ENCODE measurements at places on chromosomes 1 and 21.
A peak's percentile ranks its signal among the peaks of the same experiment; 100 is the strongest.

- no peak for DNase-seq
- H3K4me1 ChIP-seq: peaks cover 8% of the 10 kb centered on the region
- H3K4me3 ChIP-seq: no peak overlapping the region
- no peaks in the 10 kb centered on the region for H3K36me3 ChIP-seq
These were observed 20.4 kb upstream of the AK2 start for GRCh38 chr1:33057095-33057494.

- H3K4me3 ChIP-seq: no peak overlapping the region
- no peaks in the 10 kb centered on the region for H3K4me1 ChIP-seq
- no peak for DNase-seq
- no peaks in the 10 kb centered on the region for H3K36me3 ChIP-seq
These were observed 13.4 kb upstream of the UAP1 start for GRCh38 chr1:162548170-162548569.

DNA sequence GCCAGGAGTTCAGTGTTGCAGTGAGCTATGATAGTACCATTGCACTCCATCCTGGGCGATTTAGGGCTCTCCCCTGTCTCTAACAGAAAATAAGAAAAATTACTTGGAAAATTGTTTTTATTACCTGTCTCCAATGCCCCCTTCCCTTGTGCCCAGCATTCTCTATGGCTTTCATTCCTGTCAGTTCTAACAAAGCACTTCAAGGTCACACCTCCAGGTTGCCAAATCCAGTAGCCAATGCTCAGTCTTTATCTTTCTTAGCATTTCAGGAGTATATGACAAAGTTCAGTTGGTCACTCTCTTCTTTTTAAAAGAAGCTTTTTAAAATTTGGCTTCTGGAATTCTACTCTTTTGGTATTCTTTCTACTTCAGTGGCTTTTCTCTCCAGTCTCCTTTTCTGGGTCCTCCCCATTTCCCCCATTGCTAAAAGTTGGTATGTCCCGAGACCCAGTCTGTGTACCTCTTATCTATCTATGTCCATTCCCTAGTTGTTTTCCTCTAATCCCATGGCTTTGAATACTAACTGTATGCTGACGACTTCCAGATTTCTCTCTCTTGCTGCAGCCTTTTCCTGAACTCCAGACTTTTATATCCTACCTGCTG is 69.9 kb downstream of the LAMC1 start:
- H3K4me3 ChIP-seq: no peak overlapping the region
- peaks cover 4% of the 10 kb centered on the region for H3K4me1 ChIP-seq
- H3K36me3 ChIP-seq: no peaks in the 10 kb centered on the region
- DNase-seq: no peak
- H3K27ac ChIP-seq: no peak overlapping the region

DNA sequence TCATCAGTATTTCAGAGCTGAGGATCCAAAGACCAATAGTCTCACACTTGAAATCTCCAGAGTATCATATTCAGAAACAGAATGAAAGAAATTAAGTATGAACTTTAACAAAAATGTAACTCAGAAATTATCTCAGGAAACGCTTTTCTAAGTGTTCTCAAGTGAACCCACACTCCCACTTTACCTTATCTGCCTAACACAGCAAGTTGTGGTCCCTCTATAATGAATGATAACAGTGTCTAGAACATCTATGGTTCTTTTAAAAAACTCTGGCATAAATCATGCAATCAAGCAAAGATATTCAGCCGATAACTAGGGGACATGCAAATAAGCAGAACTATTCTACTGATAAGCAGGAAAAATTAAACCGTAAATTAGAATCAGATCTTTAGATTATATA is 1574.2 kb downstream of the PLA2G4A start:
- H3K36me3 ChIP-seq: no peaks in the 10 kb centered on the region
- no peak for DNase-seq
- H3K4me1 ChIP-seq: no peaks in the 10 kb centered on the region
- no peak overlapping the region for H3K27ac ChIP-seq

GRCh38 chr1:202708456-202709275 is 1.6 kb downstream of the SYT2 start:
- H3K27me3 ChIP-seq: peaks cover 37% of the 10 kb centered on the region
- H3K36me3 ChIP-seq: no peaks in the 10 kb centered on the region
- H3K4me1 ChIP-seq: peaks cover 17% of the 10 kb centered on the region

- H3K27me3 ChIP-seq: no peaks in the 10 kb centered on the region
- DNase-seq: peak; percentile 73
- H3K27ac ChIP-seq: no peak overlapping the region
- peaks cover 6% of the 10 kb centered on the region for H3K4me1 ChIP-seq
- no peaks in the 10 kb centered on the region for H3K36me3 ChIP-seq
These were observed 60.9 kb downstream of the SLX9 start for GRCh38 chr21:45000637-45001133.

- no peak overlapping the region for H3K4me3 ChIP-seq
- H3K27me3 ChIP-seq: peaks cover 9% of the 10 kb centered on the region
- H3K4me1 ChIP-seq: peaks cover 39% of the 10 kb centered on the region
- no peak for DNase-seq
- H3K36me3 ChIP-seq: peaks cover 18% of the 10 kb centered on the region
- H3K27ac ChIP-seq: no peak overlapping the region
These were observed 6.8 kb downstream of the CR1 start for GRCh38 chr1:207502726-207503125.

- H3K27me3 ChIP-seq: peaks cover 10% of the 10 kb centered on the region
- peaks cover 51% of the 10 kb centered on the region for H3K4me1 ChIP-seq
- no peak overlapping the region for H3K4me3 ChIP-seq
- H3K27ac ChIP-seq: no peak overlapping the region
- DNase-seq: peak; percentile 76
These were observed 5.0 kb downstream of the ALPL start for GRCh38 chr1:21514245-21514644.

DNA sequence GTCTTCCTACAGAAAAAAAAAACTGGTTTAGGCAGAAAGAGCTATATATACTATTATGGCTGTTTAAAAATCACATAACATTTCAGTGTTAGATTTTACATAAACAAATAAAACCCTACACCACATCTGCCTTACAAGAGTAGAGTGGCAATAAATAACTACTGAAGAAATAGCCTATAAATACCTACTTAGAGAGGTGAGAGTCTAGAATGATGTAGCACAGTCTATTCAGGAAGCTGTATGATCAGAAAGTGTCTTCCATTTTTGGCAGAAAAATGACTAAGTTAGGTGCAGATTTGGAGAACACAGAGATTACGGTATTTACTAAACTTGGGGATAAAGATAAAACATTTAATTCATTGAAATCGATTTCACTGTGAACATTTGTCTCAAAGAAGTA is 75.5 kb downstream of the VAV3 start:
- peaks cover 4% of the 10 kb centered on the region for H3K4me1 ChIP-seq
- no peak overlapping the region for H3K4me3 ChIP-seq
- no peak overlapping the region for H3K27ac ChIP-seq
- no peaks in the 10 kb centered on the region for H3K27me3 ChIP-seq
- DNase-seq: no peak

GRCh38 chr1:174975764-174976163 is 24.0 kb upstream of the CACYBP start:
- H3K27ac ChIP-seq: no peak overlapping the region
- H3K36me3 ChIP-seq: peaks cover 66% of the 10 kb centered on the region
- no peak overlapping the region for H3K4me3 ChIP-seq
- peaks cover 17% of the 10 kb centered on the region for H3K4me1 ChIP-seq

DNA sequence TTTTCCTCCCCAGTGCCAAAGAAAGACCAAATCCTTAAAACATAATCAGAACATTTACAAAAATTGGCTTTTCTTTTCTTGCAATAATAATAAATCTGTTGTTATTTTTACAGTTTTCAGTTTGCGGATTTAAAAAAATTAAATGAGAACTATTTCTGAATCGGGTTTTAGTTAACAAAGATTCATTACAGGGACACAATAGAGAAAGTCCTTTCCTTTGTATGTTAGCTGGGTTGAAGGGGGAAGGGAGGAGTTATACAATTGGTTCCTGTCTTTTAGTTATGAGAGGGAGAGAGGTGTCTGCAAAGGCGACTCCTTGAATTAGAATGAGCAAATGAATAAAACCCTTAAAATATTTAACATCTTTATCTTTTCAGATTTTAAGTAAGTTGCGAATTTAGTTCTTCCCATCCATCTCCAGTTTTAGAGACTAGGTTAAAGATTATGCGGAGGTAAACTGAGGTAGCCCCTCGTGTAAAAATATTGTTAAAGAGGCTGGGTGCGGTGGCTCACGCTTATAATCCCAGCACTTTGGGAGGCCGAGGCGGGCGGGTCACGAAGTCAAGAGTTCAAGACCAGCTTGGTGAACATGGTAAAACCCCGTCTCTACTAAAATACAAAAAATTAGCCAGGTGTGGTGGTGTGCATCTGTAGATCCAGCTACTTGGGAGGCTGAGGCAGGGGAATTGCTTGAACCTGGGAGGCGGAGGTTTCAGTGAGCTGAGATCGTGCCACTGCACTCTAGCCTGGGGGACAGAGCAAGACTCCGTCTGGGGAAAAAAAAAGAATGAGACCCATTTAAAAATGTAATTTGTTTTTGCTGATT is 3.9 kb downstream of the SPEN start:
- no peaks in the 10 kb centered on the region for H3K36me3 ChIP-seq
- no peaks in the 10 kb centered on the region for H3K27me3 ChIP-seq
- peak overlapping the region; percentile 97 for H3K27ac ChIP-seq

DNA sequence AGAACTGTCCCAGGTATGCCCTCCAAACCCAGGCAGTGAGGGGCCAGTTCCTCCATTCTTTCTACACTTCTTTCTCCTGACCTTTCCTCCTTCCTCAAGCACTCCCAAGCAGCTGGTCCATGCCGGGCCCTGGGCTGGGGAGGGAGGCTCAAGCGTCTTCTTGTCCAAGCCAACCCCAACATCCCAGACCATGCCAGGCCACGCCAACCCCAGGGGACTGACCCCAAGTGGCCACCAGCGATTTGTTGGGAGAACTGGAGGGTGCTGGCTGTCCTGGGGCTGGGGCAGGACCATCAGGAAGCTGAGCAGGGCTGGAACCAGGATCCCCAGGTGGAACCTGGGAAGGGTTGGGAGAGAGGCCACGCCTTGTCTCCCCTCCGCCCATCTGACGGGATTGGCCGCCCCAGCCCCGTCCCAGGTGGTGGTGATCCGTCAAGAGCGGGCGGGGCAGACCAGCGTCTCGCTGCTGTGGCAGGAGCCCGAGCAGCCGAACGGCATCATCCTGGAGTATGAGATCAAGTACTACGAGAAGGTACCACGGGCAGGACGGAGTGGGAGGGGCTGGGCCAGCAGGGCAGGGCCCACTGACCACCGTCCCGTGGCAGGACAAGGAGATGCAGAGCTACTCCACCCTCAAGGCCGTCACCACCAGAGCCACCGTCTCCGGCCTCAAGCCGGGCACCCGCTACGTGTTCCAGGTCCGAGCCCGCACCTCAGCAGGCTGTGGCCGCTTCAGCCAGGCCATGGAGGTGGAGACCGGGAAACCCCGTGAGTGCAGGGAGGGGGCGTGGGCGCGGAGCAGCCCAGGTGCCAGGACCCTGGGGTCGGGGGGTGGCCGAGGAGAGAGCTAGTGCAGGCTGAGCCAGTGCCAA is 29.9 kb downstream of the EPHA8 start:
- H3K4me1 ChIP-seq: no peaks in the 10 kb centered on the region
- H3K27ac ChIP-seq: no peak overlapping the region
- H3K27me3 ChIP-seq: peaks cover 11% of the 10 kb centered on the region
- no peaks in the 10 kb centered on the region for H3K36me3 ChIP-seq
- no peak overlapping the region for H3K4me3 ChIP-seq

- H3K27me3 ChIP-seq: no peaks in the 10 kb centered on the region
- DNase-seq: peak; percentile 93
- H3K4me1 ChIP-seq: peaks cover 41% of the 10 kb centered on the region
- H3K4me3 ChIP-seq: no peak overlapping the region
- no peak overlapping the region for H3K27ac ChIP-seq
- H3K36me3 ChIP-seq: peaks cover 4% of the 10 kb centered on the region
These were observed 6.8 kb downstream of the SMIM12 start for GRCh38 chr1:34852677-34853217.

- H3K4me3 ChIP-seq: no peak overlapping the region
- H3K27me3 ChIP-seq: no peaks in the 10 kb centered on the region
- H3K27ac ChIP-seq: no peak overlapping the region
- H3K36me3 ChIP-seq: no peaks in the 10 kb centered on the region
These were observed 61.3 kb upstream of the BCL9 start for GRCh38 chr1:147479864-147480564.

DNA sequence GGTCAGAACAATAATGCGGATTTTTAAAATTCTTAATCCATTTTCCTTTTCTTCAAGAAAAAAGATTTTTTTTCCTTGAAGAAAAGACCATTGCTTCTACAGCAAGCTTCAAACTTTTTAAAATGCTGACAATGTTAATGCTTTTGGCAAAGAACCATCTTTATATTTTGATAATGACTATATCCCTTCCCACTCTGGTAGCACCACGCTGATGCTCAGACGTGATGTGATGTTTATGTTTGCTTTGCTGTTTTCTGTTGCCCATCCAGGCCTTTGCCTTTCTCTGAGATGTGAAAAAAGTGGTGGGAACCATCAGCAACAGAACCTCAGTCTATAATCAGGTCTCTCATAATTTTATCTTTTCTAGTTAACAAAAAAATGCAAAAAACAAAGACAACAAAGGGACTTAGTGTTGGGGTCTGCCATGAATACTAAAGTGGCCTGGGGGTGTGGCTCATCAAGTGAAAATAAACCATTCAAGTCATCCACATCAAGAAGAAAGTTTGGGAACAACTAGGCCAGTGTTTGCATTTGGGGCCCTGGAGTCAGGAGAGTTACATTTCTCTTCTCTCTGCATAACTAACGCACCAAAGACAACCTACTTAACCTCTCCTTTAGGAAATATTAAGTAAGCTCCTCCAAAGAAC is 244.6 kb upstream of the DMRTA2 start:
- no peaks in the 10 kb centered on the region for H3K36me3 ChIP-seq
- no peak for DNase-seq
- H3K4me3 ChIP-seq: no peak overlapping the region
- H3K4me1 ChIP-seq: no peaks in the 10 kb centered on the region
- no peaks in the 10 kb centered on the region for H3K27me3 ChIP-seq

DNA sequence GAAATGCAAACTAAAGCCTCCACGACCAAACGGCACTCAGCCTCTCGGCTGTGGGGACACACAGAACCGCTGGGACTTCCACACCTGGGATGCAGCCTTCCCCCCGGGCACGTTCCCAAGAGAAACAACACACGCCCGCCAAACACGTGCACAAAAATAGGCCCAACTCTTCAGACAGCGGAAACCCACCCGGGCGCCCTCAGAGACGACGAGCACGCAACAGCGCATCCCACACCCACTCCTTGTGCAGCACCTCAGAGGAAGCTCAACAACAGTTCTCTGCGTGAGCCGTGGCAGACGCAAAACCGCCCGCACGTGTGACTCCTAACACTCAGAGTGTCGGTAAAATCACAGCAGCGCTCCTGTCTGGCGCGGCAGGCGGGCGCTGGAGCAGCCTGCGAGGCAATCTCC is 5.3 kb downstream of the C1orf159 start:
- H3K36me3 ChIP-seq: no peaks in the 10 kb centered on the region
- no peak overlapping the region for H3K4me3 ChIP-seq
- no peaks in the 10 kb centered on the region for H3K27me3 ChIP-seq
- no peak overlapping the region for H3K27ac ChIP-seq
- peak; percentile 54 for DNase-seq

- no peak for DNase-seq
- no peaks in the 10 kb centered on the region for H3K4me1 ChIP-seq
- no peak overlapping the region for H3K4me3 ChIP-seq
- H3K36me3 ChIP-seq: no peaks in the 10 kb centered on the region
- no peak overlapping the region for H3K27ac ChIP-seq
- no peaks in the 10 kb centered on the region for H3K27me3 ChIP-seq
These were observed 185.8 kb downstream of the PCP4 start for GRCh38 chr21:40053007-40053406.

- peak overlapping the region; percentile 41 for H3K4me3 ChIP-seq
- H3K36me3 ChIP-seq: no peaks in the 10 kb centered on the region
- H3K27ac ChIP-seq: no peak overlapping the region
- no peaks in the 10 kb centered on the region for H3K27me3 ChIP-seq
- DNase-seq: peak; percentile 92
- peaks cover 41% of the 10 kb centered on the region for H3K4me1 ChIP-seq
These were observed 77.9 kb downstream of the ADARB1 start for GRCh38 chr21:45152265-45152746.
